ENCODE measurements at places on chromosomes 7 and 10.

DNA sequence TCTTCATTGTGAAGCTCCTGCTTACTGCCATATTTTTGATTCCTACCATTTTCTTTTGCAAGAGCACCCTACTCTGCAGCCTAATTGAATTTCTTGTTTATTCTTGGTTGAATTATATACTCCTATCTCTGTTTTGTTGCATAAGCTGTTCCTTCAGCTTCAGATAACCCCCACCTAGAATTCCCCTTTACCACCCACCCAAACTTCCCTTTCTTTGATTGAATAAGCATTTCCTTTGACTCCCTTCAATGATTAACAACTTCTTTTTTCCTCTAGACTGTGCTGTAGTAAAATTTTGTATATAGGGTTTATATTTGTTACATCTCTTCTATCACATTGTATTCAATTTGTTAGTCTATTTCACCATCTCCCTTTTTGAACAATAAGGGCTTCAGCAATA is 168.1 kb downstream of the GPR37 start:
- no peak for DNase-seq

DNA sequence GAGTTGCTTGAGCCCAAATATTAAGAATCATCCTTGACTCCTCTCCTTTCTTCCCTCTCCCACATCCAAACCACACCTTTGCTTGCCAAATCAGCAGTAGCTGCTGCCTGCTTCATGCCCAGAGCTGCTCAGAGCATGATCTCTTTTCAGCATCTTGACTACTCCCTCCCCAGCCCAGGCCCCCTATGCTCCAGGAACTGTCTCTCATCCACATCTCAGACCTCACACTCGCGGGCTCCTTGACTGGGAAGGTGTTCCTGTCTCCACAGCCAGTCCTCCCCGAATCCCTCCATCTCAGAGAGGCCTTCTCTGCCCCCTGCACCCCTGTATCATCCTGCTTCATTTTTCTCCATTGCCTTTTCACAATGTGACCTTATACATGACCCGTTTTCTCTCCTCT is 157.0 kb downstream of the DNAJB6 start:
- DNase-seq: no peak

DNA sequence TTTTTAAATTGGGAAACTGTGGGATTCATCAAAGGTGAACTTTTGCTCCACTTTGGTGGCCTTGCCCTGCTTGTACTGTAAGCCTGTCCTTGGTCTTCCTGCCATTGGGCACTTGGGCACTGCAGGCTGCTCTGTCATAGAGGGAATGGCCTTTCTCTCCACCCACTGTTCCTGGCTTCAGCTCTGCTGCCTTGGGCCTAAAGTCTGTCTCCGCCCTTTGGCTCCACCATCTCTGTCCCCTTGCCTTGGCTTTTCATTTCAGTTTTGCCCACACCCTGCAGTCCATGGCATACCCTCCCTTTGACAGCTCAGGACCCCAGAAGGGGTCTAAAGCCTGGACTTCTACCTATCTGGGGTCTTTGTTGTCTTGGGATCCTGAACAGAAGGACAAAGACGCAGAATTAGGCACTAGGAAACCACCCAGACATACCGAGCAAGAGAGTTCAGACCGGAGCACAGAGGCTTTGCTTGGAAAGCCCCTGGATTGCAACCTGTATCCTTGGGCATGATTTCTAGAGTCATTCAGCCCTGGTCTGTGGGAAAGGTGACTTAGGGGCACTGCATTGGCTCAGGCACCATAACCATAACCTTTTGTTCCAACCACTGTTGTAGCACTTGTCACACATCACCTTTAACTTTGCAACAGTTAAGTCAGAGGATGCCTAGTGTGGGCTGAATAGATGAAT is 5.2 kb upstream of the ARHGAP22 start:
- DNase-seq: no peak

GRCh38 chr7:101870361-101871062 is 53.1 kb downstream of the CUX1 start:
- no peak for DNase-seq

GRCh38 chr7:78473021-78473420 is 674.4 kb downstream of the PHTF2 start:
- DNase-seq: no peak

DNA sequence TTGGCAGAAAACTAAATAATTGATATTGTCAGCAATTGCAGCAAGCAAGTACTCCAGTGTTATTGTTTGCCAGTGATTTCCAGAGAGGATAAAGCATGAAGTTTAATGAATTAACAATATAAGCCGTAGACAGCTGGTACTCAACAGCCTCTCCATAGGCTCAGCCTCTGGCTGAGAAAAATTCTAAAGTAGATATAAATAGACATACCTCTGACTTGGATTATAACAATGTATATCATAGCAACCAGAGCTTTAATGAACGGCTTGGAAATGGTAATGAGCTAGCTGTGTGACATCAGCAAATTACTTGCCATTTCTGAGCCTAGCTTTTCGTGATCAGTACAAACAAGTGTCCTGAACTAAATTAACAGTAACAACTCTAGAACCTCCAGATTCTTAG is 1055.4 kb upstream of the AUTS2 start:
- DNase-seq: no peak

GRCh38 chr10:244227-244626 is 109.0 kb downstream of the ZMYND11 start:
- DNase-seq: no peak
